Activated CD8-positive, alpha-beta memory T cell treated with anti-CD3 and anti-CD28 coated beads for 24 hours (primary cell): ENCODE measurements at places on chromosomes 7 and 10.
A peak's percentile ranks its signal among the peaks of the same experiment; 100 is the strongest.

- DNase-seq: no peak
Observed at GRCh38 chr7:28166982-28167715, 13.4 kb downstream of the JAZF1 start.

GRCh38 chr7:130875901-130876300 lies 141.9 kb upstream of the KLF14 start:
- DNase-seq: no peak

DNA sequence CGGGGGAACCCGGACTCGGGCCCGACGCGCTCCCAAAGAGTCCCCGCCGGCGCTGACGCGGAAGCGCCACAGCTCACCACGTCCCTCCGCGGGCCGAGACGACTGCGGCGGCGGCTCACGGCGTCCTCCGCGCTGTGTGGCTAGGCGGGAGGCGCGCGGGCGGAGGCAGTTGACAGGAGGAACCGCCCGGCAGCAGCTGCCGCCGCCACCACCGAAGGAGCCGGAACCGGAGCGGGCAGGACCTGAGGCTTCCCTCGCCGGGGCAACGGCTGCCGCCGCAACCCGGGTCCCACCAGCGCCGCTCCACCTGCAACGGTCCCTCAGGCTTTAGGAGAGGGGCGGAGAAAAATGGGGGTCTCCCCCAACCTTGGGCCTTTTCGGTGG lies 334 bp downstream of the ZNF800 start:
- DNase-seq: no peak

DNA sequence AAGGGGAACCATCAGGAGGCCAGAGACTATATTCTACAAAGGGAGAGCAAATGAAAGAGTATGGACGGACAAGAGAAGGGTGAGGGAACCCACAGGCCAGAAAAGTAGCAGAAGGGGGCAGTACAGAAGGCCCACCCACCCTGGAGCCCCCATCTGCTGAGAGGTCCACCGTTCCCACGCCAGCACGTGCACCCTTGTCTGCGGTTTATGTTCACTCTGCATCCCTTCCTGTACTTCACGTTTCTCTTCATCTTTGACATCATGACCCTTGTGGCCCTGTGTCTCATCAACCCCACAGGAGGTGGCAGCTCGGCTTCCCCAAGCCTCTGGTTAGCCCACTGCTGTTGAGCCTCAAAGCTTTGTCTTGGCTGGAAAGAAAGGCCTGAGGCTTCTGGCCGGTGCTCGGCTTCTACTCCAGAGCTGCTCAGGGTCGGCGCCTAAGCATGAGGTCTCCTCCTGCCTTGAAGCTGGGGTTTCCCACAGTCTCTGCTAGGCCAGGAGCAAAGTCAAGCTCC lies 138.0 kb downstream of the DLG5 start:
- DNase-seq: no peak

- peak; percentile 78 for DNase-seq
Observed at GRCh38 chr10:89032141-89032891, 41.7 kb downstream of the FAS start.

GRCh38 chr7:87474533-87475358 lies 734 bp downstream of the ABCB4 start:
- no peak for DNase-seq

- no peak for DNase-seq
Observed at GRCh38 chr7:47095946-47096345, 486.0 kb downstream of the TNS3 start.

DNA sequence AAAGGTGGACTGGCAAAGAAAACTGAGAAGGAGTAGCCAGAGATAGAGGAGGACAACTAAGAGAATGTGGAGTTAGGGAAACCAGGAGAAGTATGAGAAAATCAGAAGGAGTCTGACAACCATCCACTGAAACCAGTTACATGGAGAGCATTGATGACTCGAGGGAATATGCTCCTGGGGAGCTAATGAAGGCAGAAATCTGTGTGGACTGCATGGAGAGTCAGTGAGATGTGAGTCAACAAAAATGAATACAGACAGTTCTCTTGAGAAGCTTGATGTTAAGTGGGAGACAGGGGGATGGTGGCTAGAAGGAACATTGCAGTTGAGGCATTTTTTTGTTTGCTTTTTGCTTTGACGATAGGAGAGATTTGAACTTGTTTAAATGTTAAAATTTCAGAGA lies 34.3 kb upstream of the ZNF32 start:
- no peak for DNase-seq

- DNase-seq: no peak
Observed at GRCh38 chr10:48767373-48768143, 82.9 kb downstream of the WDFY4 start.

DNA sequence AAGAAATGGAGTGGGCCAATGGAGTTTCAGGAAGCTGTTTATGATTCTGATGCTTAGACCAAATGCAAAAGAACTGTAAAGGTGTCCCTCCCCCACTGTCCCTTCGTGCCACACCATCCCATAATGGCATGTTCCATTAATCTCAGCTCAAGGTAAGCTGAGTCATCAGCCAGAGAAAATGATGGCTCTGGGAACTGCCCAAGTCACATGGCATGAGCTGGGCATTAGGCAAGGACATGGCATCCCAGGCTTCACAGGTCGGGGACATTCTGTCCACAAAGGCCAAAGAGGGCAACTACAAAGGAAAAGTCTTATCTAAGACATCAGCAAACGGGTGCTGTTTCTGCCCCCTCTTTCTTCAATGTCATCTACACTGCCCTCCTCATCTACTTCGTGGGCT lies 44.9 kb downstream of the DLG5 start:
- no peak for DNase-seq

DNA sequence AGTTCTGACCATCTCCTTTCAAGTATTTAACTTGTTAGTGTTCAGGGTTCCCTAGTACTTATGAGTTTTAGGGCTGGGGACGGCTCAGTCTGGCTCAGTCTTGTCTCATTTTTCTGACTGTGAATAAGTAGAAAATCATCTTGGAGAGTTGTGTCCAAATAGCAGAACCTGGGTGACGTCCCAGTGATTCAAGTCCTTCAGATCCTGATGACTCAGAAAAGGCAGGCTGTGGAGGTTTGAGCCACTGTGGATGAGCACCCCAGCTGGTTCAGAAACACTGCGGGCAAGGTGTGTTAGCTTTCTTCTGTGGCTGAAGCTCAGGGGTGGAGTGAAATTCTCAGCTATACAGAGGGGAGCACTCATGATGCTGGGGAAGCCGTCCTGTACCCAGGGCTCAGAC lies 154.4 kb upstream of the NPY start:
- no peak for DNase-seq

DNA sequence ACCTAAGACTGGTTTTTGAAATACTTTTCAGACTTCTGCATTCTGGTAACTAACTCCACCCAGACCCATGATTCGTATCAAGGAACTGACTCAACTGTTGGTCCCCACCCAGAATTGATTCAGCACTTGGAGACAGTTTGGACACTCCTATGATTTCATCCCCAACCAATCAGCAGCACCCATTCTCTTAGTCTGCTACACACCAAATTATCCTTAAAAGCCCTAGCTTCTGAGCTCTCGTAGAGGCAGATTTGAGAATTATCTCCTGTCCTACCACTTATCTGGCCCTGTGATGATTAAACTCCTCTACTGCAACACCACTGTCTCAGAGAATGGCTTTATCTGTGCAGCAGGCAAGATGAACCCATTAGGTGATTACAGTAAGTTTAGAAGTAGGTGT lies 7.7 kb upstream of the GSTO1 start:
- DNase-seq: no peak

- no peak for DNase-seq
Observed at GRCh38 chr7:38682606-38683005, 51.4 kb upstream of the AMPH start.

- DNase-seq: no peak
Observed at GRCh38 chr7:20183086-20183485, 34.1 kb downstream of the MACC1 start.

DNA sequence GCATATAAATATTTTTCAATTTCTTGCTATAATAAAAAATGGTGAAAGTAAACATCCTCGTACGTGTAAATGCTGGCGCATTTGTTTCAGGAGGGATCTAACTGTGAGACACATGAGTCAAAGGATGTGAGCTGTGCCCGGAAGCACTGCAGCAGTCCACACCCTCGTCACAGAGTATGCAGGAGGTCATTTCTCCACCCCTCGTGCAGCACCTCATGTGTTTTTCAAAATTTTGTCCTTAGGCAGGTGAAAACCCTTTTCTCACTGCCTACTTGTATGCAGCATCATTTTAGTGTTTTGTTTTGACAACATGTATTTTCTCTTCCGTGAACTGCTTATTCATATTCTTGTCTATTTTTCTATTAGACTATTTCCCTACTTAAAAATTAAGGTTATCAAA lies 162.7 kb downstream of the AVL9 start:
- no peak for DNase-seq

DNA sequence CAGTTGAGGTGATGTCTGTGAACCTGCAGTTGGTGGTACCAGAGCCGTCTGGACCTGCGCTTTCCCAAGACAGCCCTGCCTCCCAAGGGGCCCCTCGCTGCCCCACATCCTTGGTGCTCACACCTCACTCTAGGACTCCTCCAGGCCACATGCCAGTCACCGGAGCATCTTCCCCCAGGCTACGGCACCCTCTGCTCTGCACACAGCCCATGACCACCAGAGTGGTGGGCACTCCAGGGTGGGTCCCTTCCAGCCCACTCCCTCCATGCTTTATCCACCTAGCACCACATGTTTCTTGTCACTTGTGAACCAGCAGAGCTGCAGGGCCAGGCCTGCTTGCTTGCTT lies 183.7 kb upstream of the SH2B2 start:
- DNase-seq: no peak

GRCh38 chr7:99325001-99325493 lies 651 bp upstream of the ARPC1A start:
- DNase-seq: no peak

GRCh38 chr10:122487174-122487765 lies 25.9 kb downstream of the HTRA1 start:
- no peak for DNase-seq

GRCh38 chr7:11161499-11161898 lies 187.8 kb downstream of the PHF14 start:
- DNase-seq: no peak

GRCh38 chr7:17307969-17308648 lies 9.7 kb downstream of the AHR start:
- DNase-seq: no peak

- DNase-seq: no peak
Observed at GRCh38 chr7:140231771-140232491, 55.1 kb upstream of the KDM7A start.

- no peak for DNase-seq
Observed at GRCh38 chr10:22765660-22766547, 51.5 kb upstream of the PIP4K2A start.

GRCh38 chr7:95977994-95978393 lies 205.6 kb downstream of the DYNC1I1 start:
- no peak for DNase-seq

DNA sequence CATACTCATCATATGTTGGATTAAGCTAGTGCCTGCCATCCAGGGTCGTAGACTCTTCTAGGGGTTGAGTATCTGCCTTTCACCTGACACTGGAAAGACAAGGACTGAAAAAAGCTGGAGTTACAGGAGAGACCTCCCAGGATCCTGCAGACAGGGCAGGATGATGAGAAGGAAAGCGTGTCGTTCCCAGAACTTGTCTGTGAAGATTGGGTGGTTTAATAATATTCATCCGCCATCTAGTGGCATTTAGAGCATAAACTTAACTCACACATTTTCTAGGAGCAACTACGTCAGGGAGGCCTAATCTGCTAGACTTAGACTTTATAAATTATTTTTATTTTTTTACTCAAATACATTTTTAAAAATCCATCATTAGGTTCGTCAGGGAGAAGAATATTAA lies 59.6 kb downstream of the ADRB1 start:
- DNase-seq: peak; percentile 64

DNA sequence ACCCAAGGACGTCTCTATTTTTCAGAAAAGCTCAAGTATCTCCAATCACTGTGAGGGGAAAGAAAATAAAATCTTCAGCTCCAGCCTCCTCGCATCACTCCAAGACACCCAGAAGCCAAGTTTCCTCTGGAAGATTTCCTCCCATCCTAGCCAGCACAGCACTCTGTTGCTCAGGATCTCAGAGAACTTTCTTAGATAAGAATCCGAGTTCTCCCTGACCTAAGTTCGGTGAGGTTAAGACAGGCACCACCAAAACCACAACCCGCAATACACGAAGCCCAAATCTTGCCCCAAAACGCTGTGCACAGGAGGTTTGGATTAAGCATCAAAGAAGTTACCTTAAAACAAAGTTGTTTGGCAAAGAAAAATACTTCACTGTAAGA lies 4.2 kb downstream of the FAM53B start:
- DNase-seq: no peak

- DNase-seq: peak; percentile 21
Observed at GRCh38 chr10:49600781-49601400, 9.2 kb upstream of the SLC18A3 start.
